ENCODE measurements at places on chromosomes 3 and 15.

- DNase-seq: no peak
These were observed 22.3 kb upstream of the LINGO1 start for GRCh38 chr15:77654975-77655374.

DNA sequence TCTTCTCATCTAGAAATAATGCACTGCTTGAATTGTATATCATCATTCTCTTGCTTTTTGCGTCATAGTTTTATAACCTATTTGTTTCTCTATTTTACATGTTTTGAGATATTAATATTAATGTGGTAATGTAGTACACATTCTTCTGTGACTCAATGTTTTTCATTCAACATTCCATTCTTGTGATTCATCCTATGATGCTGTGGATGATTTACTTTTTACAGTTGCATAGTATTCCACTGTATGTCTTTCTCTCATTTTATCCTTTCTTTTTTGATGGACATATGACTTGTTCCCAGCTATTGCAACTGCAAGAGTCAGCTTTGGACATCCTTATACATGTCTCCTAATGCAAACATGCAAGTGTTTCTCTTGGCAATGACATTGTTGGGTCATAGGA, 20.6 kb upstream of the VEPH1 start:
- no peak for DNase-seq

- peak; percentile 59 for DNase-seq
These were observed 369.8 kb downstream of the SV2B start for GRCh38 chr15:91469632-91470567.

DNA sequence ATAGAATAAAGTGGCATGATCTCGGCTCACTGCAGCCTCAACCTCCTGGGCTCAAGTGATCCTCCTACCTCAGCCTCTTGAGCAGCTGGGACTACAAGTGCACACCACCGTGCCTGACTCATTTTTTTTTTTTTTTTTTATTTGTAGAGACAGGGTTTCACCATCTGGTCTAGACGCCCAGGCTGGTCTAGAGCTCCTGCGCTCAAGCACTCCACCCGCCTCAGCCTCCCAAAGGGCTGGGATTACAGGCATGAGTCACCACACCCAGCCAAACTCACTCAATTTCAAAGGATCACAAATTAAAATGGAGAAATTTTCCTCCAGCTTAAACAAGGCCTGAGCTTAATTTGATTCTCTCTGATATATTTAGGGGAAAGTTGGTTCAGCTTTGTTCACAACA, 27.3 kb upstream of the NMB start:
- no peak for DNase-seq

DNA sequence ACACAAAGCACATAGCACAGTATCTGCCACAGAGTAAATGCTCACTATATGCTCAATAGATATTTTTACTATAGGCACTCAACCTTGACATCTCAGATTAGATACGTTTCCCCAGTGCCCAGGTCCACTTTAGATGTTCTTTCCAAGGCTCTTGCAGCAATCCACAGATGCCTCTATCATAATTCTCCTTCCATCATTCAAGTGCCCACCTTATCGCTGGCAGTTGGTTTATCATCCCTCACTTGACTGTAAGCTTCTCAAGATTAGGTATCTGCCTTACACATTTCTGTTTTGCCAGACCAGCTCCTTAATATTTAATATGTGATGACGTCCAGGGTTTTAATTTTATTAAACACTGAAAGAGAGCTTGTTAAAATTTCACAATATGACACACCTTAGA, 8.6 kb downstream of the NCEH1 start:
- DNase-seq: no peak

- DNase-seq: no peak
These were observed 43.9 kb downstream of the CCNL1 start for GRCh38 chr3:157116017-157116416.

Data from stimulated activated CD4-positive, alpha-beta T cell treated with anti-CD3 and anti-CD28 coated beads, Interleukin-12 subunit alpha, Interleukin-12 subunit beta, amount 100 ng/mL, for 24 hours (primary cell).